GF-D8 (cell line): ENCODE measurements at places on chromosomes 12 and 14.

DNA sequence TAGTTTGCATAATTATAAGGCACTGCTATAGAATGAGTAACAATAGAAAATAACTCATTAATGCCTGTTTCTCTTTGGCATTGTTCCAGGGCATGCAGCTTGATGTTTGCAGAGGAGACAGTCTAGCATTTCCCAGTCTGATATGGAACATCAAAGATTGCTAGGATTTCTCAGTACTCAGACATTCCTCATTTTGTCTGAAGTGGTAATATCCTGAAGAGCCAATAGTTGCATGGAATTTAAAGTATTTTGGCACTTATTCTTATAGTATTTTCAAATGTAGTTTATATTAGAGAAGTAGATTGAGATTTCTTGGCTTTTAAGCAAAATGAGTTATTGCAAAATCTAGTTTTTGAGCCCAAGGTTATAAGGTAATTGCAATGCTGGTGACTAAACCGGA is 337.3 kb upstream of the E2F7 start:
- no peak for DNase-seq

DNA sequence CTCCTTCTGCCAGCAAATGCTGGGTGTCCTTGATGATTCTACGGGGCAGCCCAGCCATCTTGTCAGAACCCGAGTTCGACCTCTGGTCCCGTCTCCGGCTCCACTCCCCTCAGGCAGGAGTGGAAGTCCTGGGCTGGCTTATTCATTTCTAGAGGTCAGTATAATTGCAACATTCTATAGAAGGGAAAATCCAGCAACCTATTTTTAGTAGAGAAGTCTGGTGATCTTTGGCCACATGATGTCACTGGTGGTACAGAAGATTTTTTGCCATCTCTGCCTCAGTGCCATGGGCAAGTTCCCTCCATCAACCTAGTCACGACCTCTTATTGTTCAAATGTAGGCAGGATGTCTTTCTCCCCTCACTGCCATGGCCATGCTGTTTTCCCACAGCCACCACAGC is 22.4 kb downstream of the OR10G2 start:
- DNase-seq, result no peak

DNA sequence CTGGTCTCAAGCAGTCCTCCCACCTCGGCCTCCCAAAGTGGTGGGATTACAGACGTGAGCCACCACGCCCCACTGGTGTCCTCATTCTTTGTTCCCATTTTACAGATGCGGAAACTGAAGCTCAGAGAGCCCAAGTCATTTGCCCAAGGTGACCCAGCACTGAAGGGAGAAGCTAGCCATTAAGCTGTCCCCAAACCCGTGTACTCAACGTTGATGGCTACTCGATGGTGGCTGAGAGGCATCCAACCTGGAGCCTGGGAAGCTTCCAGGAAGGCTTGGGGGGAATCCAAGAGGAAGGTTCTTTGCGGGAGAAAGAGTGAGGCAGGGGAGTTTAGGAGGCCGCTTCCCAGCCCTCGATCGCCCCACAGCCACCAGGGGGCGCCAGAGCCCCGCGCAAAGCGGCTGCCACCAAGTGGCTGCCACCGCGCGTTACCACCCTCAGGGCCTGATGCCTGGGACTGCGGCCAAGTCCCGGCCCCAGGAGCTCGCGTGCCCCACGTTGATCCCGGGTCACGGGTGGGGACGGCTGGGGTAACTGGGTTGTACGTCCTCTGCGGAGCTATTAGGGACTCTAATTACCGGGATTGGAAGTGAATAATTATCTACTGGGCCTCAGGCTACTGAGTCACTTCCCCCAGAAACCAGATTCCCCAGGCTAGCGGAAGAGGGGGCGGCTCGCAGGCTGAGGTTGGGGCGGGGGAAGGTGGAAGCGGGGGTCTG is 8.8 kb upstream of the SH2B3 start:
- DNase-seq, result peak; percentile 26

GRCh38 chr12:22408610-22409376 is 74.3 kb upstream of the ST8SIA1 start:
- DNase-seq, result no peak

DNA sequence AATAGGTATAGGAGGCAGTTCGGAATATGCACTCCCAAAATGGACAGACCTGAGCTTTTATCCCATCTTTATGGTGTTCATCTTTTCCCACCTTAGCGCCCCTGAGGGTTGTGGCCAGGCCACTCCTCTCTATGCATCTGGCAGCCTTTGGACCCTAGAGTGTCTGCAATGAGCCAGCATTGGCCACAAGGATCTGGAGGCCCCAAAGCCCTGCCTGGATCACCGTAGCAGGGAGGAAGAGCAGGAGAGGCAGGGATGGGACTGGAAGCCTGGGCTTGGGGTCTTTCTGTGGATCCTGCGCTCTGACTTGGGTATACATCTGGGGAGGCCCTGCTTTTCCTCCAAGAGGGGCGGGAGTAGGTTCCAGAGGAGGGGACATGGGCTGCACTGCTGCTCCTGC is 52.5 kb downstream of the PLEKHG3 start:
- DNase-seq, result no peak
